ENCODE measurements at places on chromosomes 6 and 20.

DNA sequence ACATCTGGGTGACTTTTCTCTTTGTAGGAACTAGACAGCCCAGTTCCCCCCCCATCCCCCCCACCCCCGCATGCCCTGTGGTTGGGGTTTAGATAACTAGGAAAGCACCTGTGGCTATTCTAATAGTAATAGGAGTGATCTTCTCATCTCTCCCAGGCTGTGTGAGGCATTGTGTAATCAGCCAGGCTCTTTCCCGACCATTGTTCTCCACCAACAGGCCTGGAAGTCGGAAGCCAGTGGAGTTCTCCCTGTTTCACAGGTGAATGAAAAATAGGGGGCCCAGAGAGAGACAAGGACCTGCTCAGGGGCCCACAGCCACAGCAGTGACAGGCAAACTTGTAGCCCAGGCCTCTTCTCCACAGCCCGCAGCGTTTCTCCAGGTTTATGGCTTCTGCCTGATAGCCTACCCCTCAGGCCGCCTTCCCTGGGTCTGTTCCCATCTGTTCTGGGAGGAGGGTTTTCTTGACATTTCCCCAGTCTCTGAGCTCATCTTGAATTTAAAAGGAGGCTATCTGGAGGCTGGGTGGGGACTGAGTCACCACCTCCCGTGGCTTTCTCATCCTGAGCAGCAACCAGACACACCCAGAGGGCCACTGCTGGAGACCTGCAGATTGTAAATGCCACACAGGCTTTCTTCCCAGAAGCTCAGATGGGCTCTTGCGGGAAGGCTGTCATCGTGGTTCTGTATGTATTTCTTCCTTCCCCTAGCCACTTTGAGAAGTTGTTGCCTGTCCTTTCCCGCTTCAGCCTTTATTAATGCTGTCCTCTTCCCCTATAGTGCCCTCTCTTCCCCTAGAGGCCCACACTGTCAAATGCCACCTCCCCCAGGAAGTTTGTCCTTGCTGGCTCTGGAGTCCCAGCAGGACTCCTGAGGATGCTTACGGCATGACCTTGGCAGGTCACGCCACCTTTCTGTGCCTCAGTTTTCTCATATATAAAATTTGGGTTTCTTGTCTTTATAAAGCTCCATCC lies 75.9 kb upstream of the MYL9 start:
- DNase-seq = peak; percentile 74

GRCh38 chr6:90121982-90122381 lies 174.7 kb downstream of the BACH2 start:
- no peak for DNase-seq

- DNase-seq = no peak
Measured at GRCh38 chr6:36555750-36556252, 8.5 kb upstream of the STK38 start.

DNA sequence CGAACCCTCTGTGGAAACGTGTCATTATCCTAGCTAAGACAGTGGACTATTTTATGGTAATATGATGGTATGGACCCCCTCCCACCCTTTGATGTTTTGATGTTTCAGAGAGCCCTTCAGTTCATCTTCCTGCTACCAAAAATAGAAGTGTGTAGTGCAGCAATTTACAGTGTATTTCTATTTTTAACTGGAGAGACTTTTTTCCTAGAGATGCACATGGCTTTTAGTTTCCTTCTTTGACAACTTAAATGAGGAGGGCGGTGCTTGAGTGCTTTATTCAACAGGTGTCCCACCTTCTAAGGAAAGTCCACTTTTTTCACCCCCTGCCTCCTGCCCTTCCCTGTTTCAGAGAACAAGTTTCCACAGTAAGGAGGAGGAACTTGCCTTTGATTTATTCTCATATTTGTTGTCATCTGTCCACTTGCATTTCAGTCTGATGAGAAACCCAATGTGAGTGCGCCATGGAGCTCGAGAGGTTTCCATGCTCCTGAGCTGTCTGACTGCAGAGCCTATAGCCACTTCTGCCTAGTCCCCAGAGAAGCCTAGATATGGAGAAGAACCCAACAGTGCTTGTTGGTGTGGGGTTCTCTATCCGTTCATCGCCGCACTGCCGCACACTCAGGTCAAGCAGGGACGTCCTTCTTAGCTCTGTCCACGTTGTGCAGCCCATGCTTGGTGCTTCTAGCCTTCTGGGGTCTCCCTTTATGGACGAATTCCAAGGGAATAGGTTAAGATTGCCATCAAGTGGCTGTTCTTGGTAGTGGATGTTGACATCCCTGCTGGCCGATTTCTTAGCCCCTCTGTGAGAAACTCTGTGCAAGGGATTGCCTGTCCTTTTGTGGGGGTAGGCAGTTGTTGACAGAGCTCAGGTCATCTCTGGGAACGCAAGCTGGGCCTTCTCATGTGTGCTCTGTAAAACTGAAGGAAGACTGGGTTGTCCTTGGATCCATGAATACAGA lies 144.2 kb downstream of the JARID2 start:
- peak; percentile 37 for DNase-seq

Measured in H4 (cell line).